ENCODE measurements at places on chromosomes 16 and 17. TPM values are rescaled to one million over a fixed set of nuclear protein-coding genes. Genes with fewer than 3 reads are reported as not detected.

GRCh38 chr17:2215616-2216364 is 87.8 kb downstream of the SMG6 start:
- peak; percentile 65 for DNase-seq

GRCh38 chr17:34370376-34370996 is 7.5 kb upstream of the CCL1 start:
- DNase-seq = no peak

DNA sequence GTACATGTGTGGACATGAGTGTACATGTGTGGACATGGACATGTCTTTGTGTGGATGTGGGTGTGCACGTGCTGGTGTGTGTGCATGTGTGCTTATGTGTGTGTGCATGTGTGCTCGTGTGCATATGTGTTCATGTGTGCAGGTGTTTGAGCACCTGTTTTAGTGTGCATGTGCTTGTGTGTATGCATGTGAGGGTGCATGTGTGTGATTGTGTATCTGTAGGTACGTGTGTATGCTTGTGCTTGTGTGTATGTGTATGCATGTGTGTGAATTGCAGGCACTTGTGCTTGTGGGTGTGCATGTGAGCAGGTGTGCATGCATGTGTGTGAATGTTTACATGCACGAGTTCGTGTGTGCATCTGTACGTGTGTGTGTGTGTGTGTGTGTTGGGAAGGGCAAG is 300.6 kb upstream of the EEF2KMT start:
- no peak for DNase-seq

DNA sequence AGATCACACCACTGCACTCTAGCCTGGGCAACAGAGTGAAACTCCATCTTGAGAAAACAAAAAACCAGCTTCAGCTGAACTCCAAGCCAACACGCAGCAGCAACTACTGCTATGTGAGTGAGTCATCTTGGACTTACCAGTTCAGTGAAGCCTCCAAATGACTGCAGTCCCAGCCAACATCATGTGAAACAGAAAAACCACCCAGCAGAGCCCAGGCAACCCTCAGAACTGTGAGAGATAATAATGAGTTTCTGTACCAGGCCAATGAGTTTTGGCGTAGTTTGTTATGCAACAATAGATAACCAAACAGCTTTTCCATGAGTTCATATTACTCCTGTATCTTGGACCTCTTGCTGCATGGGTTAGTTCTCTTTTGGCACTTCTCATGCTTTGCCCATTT is 23.3 kb downstream of the PHF12 start:
- no peak for DNase-seq

- DNase-seq = no peak
These were observed 263.2 kb downstream of the WWOX start for GRCh38 chr16:78362524-78363135.

DNA sequence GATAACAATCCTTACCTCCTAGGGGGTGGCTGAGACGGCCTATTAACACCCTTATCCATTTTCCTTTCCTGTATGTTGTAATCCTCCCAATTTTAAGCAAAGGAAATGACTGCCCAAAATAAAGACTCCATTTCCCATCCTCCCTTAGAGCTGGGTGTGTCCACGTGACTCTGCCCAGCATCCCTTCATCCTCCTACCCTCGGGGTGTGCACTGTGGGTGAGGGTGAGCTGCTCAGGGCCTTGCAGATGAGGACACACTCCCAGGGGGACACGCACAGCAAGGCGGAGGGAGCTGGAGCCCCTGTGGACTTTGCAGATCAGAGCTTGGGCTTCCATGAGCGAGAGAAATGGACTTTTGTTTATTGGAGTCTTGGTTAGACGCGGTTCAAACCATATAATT is 186.8 kb downstream of the IRF8 start:
- no peak for DNase-seq

- DNase-seq = no peak
These were observed 35.2 kb downstream of the MPHOSPH6 start for GRCh38 chr16:82134846-82135245.

- peak; percentile 44 for DNase-seq
These were observed at the start of gene ITGAL for GRCh38 chr16:30472328-30472942. ITGAL (plus strand) TSS chr16:30472742; CDS start chr16:30472838, 96 bp downstream.

DNA sequence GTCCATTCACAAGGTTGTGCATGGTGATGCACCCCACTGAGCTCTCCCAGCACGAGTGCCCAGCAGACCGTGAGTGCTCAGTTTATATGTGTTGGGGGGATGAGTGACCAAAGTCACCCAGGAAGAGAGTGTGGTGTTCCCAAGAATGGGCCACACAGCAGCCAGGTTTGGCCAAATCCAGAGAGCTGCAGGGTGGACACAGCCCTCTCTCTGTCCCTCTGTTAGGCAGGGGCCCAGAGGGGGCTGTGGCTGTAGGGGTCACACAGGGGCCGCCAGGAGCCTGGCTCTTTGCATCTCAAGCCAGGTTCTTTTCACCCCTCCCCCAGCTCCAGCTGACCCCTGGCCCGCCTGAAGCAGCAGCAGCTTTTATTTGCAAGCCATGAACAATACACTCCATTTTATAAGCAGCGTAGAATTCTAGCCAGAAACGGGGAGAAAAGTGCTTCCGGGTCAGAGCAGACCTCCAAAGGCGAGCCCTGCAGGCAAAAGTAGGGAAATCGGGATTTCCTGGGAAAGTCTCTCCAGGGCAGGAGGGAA is 13.3 kb downstream of the COTL1 start:
- no peak for DNase-seq

- DNase-seq = no peak
These were observed 11.5 kb upstream of the DUSP14 start for GRCh38 chr17:37478187-37478586.

GRCh38 chr17:3894911-3895343 is 2.1 kb upstream of the CAMKK1 start:
- DNase-seq = peak; percentile 64

- no peak for DNase-seq
These were observed 27.3 kb upstream of the NAT9 start for GRCh38 chr17:74803388-74803930.

DNA sequence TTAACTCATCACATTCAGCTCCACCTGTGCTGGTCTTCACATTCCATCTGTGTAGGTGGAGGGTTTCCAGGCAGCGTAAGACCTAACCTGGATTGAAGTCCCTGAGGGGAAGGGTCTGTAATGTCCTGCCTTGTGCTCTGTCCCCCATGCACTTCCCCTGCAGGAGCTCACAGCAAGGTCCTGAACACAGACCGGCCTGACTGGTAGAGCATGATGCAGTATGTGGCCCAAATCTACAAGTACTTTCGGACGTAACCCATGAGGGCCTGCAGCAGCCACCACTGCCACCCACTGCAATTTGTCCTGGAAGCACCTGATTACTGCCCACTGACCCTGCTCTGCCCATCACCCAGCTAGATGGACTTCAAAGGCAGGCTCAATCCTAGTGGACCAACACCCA is 36.6 kb upstream of the ADORA2B start:
- no peak for DNase-seq

DNA sequence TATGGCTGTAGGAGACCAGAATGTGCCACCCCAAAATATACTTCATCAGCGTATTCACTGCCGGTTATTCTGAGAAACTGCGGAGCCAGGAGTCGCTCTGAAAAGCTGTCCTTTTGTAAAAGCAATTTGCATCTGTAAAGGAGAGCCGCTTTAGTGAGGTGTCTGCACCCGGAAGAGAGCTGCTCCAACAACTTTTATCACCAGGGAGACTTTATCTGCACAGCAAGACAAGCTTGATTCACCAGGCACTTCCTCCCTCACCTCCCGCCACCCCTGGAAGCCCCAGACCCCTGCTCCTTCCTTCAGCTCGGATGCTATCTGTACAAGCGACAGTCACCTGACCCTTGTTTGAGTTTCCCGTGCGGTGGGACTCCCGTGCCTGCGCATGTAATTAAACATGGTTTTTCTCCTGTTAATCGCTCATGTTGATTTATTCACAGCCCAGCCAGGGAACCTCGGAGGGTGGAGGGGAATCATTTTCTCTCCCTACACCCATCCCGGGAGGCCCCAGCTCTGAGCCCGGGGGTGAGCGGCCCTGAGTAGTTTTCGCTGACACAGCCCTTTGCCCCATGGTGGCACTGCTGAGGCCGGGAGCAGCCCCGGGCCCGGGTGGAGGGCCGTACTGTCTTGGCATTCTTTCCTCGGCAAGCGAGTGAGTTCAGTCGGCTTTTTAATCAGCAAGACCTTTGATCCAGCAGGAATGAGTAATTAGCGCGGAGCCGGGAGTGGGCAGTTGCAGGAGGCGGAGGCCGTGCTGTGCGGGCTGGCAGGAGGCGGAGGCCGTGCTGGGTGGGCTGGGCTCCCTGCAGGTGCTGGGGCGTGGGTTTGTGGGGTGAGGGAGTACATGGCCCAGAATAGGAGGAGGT is 222.7 kb upstream of the CIBAR2 start:
- peak; percentile 74 for DNase-seq

GRCh38 chr17:3475812-3476610 is at the start of gene ASPA:
ASPA (plus strand) TSS chr17:3475997; CDS start chr17:3476160, 163 bp downstream.
- no peak for DNase-seq

The KRT9 gene
- not detected for total RNA-seq

The MYH8 gene
- not detected for total RNA-seq

The CDH13 gene
- total RNA-seq = 2.0 TPM

The UMOD gene
- total RNA-seq = 0.60 TPM

The KRT32 gene
- total RNA-seq = not detected
